ENCODE measurements at places on chromosomes 11 and 22.

- peak; percentile 40 for DNase-seq
Observed at GRCh38 chr22:26893173-26894110, 236.1 kb downstream of the MIAT start.

DNA sequence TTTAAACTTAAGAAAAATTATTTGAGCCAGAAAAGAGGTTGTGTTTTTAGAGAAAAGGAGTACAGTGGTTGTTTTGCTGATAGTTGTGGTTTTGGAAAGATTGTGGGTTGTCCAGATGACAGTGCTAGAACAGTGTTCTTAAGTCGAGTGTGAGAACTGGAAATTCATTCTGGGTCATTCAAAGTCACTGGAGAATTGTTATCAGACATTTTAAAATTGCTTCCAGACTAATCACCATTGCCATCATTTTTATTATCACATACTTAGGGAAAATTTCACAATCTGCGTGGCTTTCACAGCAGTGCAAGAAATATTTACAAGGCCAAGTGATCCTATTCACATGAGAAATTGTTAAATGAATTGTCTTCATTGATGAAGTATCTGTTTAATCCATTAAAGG, 242.2 kb upstream of the DDI1 start:
- DNase-seq = no peak

GRCh38 chr11:129249923-129250322, 57.8 kb upstream of the ARHGAP32 start:
- no peak for DNase-seq

DNA sequence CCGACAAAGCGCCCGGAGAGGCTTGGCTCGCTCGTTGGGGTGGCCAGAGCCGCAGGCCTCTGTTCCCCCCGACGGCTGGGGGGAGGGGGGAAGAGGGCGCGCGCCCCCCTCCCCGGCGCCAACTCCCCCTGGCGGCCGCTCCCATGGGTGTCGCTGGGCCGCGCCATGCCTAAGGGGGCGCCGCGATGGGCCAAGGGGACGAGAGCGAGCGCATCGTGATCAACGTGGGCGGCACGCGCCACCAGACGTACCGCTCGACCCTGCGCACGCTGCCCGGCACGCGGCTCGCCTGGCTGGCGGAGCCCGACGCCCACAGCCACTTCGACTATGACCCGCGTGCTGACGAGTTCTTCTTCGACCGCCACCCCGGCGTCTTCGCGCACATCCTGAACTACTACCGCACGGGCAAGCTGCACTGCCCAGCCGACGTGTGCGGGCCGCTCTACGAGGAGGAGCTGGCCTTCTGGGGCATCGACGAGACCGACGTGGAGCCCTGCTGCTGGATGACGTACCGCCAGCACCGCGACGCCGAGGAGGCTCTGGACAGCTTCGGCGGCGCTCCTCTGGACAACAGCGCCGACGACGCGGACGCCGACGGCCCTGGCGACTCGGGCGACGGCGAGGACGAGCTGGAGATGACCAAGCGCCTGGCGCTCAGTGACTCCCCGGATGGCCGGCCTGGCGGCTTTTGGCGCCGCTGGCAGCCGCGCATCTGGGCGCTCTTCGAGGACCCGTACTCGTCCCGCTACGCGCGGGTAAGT, 1.4 kb downstream of the KCNC1 start:
- DNase-seq = no peak

- DNase-seq = no peak
Observed at GRCh38 chr11:71244116-71244810, 8.1 kb downstream of the SHANK2 start.

DNA sequence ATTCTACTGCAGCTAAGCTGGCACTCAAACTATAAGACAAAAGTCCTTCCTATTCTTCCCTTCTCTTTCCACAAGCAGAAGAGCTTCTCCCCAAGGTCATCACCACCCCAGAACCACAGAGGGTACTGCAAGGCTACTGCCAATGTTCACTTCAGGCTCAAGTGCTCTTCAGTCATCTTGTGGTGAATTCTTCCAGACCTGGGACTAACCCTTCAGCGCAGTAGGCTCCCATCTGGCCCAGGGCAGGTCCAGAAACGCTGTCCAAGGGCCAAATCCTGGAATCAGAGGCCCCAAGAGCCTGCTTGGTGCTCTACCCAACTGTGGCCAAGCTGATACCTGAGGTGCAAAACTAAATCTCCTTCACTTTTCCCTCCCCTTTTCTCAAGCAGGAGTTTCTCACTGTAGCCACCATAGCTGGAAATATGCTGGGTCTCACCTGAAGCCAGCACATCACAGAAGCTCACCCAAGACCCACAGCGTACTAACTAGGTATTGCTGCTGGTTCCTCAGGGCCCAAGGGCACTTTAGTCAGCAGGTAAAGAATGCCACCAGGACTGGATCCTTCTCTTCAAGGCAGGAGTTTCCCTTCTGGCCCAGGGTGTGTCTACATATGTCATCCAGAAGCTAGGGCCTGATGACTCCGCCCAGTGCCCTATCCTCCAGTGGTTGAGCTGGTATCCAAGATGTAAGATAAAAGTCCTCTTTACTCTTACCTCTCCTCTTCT, 27.8 kb downstream of the FCHSD2 start:
- DNase-seq = no peak

GRCh38 chr11:82355313-82355823, 378.3 kb downstream of the FAM181B start:
- DNase-seq = no peak

DNA sequence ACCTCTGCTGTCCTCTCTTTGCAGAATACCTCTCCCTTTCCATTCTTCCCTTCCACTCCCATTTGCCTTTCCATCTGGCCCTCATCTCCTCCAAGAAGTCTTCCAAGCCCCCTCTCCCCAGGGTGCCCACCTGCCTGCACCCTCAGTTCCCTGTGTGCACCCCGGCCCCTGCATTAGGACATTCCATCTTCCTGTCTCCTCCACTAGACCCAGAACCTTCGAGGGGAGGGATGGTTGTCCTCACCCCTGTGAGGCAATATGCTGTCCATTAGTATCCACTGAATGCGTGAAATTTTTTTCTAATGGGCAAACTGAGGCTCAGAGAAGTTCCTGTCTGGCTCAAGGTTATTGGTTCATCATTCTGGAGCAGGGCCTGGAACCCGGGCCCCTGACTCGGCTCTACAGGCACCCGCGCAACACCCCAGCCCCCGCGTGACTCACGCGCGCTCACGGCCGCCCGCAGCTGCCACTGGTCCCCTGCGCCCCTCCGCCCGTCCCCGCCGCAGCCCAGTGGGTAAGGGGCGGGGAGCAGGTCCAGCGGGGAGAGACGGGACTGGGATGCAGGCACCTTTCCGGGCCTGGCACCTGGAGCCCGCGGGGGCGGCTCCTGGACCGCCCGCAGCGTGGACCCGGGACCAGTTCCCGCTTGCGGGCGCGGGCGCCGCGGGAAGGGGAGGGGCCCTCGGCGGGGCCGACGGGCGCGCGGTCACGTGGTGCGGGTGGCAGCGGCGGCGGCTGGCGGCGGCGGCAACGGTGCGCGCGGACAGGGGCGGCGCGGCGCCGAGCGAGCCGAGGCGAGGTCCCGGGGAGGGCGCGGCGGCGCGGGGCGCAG, 7.0 kb downstream of the SEPTIN3 start:
- no peak for DNase-seq

GRCh38 chr11:47533690-47534151, 19.2 kb downstream of the CELF1 start:
- no peak for DNase-seq

DNA sequence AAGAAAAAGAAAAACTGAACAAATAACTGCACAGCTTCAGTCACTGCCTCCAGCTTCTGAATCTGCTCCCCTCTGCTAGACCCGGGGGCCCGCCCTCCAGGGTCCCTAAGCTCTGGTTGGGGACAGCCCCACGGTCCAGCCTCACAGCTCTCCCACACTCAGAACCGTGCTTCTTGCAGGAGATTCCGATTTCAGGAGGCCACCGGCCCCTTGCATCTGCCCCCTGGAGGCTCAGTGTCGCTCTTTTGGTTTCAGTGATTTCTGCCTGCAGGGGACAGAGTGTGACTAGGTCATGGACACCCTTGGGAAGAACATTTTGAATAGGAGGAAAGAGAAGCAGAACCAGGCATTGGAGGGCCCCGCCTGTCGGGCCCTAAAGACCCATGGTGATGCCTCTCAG, 23.1 kb upstream of the RPS3 start:
- no peak for DNase-seq

DNA sequence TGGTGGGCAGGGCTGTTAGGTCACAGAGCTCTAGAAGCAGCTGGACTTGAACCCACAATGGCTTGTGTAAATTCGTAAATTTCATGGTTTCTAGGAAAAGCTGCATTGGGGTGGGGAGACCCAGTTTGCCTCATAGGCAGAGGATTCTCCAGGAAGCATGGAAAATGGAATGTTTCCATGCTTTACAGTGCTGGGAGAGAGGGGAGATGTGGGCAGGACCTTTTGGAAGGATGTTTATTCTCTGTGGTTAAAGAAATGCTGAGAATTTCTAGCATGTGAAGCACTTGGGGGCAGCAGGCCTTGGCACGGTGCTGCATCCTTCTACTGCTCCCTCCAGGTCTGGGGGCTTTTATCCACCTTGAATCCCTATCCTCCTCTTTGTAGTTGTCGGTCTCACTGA, 46.3 kb downstream of the TRAF6 start:
- no peak for DNase-seq

DNA sequence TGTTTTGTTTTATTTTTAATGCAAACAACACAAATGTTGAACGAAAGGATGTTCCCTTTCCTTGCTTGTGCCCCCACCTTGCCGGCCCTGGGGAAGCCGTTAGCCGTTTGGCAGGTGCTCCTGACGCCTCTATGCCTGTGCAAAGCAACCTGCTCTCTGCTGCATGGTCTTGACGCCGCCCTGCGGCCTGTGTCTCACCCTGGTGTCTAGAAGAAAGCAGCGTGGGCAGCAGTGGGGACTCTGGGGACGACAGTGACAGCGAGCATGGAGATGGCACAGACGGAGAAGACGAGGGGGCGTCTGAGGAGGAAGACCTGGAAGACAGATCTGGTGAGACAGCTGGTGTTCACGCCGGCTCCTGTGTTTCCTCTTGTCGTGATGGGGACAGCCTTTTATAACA, 5.5 kb downstream of the PHRF1 start:
- no peak for DNase-seq

DNA sequence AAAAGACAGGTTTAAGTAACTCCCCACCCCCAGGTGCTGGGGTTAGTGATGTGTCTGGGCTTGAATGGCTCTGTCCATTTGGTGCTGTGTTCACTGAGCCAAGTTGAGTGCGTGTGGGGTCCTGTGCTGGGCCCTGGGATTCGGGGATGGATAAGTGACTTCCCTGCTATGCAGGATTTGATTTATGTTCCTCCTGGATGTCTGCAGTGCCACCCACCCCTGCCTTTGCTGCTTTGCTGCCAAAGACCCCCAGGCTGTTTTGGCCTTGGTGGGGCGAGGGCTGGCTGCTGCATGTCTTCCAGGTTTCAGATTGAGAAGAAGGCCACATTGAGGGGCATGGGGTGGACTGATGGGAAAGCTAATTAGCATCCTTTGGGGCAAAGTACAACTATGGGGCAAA, 77.9 kb upstream of the PARVG start:
- no peak for DNase-seq

GRCh38 chr22:38203090-38203810, 1.5 kb downstream of the MAFF start:
- DNase-seq = no peak

- DNase-seq = no peak
Observed at GRCh38 chr22:45476814-45477213, 25.9 kb upstream of the FBLN1 start.

- no peak for DNase-seq
Observed at GRCh38 chr11:86047275-86047991, 21.5 kb downstream of the PICALM start.

DNA sequence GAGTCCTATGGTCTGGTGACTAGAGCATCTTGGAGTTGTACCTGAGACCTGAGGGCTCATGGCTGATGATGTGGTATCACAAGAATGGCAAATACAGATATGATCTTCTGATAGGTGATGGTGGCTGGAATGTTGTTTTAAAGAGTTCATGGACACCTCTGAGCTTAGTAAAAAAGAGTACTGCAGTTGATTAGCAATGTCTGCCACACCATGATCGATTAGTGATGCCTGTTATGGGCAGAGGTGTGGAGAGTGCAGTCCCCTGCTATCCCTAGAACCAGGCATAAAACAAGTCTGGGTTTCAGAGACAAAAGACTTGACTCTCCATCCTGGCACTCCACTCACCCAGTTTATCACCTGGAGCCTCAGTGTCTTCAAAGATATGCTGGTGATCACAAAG, 1.4 kb upstream of the BATF2 start:
- no peak for DNase-seq

DNA sequence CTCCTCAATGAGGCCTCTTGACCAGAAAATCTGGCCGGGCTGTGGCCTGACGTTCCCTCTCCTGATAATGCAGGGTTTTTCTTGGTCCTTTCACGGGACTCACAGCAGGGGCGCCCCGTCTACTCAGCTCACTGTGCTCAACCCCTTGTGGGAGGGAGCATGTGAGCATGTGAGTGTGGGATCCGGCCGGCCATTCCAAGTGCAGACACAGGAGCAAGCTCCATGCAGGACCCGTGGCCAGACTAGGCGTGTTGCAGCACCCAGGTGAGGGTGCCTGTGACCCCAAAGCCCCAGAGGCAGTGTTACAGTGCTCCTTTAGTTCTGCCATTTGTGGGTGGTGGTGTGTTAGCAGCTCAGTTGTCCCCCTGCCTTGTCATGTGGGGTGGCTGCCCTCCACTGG, 18.0 kb downstream of the DHCR7 start:
- no peak for DNase-seq

DNA sequence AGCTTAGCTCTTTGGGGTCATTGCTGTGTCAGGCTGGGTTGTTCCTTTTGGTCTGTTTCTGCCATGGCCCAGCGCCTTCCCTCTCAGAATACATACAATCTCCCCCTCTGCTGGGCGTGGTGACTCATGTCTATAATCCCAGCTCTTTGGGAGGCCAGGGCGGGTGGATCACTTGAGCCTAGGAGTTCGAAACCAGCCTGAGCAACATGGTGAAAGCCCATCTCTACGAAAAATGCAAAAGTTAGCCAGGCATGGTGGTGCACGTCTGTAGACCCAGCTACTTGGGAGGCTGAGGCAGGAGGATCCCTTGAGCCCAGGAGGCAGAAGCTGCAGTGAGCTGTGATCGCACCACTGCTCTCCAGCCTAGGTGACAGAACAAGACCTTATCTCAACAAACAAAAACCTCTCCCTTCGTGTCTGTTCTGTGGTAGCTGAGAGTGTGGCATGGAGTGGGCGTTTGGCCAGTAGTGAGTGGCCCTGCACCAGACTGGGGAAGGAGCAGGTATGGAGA, 46.7 kb upstream of the RAB1B start:
- DNase-seq = no peak

- DNase-seq = no peak
Observed at GRCh38 chr11:58659404-58659803, 36.9 kb downstream of the CNTF start.

GRCh38 chr11:78417175-78417887, at the start of gene GAB2:
TSS of gene GAB2 (minus strand) at chr11:78417820. CDS start at chr11:78417720, 100 bp downstream.
- no peak for DNase-seq

- DNase-seq = no peak
Observed at GRCh38 chr22:43004362-43005035, 10.4 kb downstream of the PACSIN2 start.
